Hepatocyte (in vitro differentiated cells): ENCODE measurements at places on chromosomes 2 and 18.

DNA sequence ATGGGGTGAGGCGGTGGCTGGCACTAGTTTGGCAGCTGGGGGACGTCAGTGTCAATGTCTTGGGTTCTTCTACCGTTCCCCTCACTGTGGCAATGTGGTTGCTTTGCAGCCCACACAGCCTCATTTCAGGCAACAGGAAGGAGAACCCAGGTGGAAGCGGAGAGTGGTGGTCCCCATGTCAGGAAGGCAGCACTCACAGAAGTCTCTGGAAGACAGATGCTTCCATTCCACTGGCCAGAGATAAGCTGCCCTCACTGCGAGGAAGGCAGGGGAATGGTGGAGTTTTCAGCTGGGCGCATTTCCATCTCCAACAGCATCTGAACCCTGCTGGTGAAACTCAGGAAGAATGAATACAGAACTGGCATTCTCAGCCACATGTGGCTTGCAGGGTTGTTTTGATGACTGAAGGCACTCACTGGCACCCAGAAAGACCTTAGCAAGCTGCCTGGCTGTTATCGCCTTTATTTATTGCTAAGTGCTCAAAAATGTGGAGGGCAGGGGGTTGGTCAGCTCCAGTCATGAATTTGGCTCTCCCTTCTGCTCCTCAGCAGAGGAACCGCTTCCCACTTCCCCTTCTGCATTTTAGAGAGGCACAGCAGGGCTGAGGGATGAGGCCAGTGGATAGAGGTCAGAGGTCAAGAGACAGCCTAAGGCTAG, 19.4 kb downstream of the KCNIP3 start:
- no peaks in the 10 kb centered on the region for H3K27me3 ChIP-seq
- H3K27ac ChIP-seq: no peak overlapping the region
- no peaks in the 10 kb centered on the region for H3K36me3 ChIP-seq
- DNase-seq: no peak

DNA sequence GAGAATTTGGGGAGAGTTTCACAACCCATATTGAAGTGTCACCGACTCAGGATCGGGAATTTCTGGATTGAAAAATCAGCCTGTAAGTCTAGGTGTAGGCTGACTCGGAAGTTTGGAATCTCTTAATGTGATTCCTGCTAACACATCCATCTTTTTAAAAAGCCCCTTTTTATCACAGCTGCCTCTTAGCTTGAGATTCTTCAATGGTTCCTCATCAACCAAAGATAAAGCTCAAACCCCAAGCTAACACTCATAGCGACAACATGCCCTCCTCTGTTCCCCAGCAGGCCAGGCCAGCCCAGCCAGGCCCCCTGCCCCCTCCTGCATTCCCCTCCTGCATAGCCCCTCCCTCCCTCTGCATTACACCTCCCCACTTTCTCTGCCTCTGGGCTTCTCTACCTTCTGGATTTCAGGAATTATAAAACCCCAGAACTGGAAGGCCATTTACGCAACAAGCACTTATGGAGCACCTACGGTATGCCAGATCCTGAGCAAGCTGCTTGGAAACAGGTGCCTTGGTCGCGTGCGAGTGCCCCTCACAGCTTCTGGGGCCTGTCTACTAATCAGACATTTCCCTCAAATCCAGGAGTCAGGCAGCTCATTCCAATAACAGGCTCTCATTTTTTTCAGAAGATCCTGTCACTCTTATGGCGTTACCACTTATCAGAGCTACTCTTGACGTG, 63.4 kb downstream of the EMX1 start:
- DNase-seq: no peak
- peaks cover under 1% of the 10 kb centered on the region for H3K4me1 ChIP-seq
- H3K36me3 ChIP-seq: no peaks in the 10 kb centered on the region
- no peak overlapping the region for H3K27ac ChIP-seq

- H3K36me3 ChIP-seq: no peaks in the 10 kb centered on the region
- DNase-seq: no peak
- H3K4me3 ChIP-seq: no peak overlapping the region
- H3K27ac ChIP-seq: no peak overlapping the region
- no peaks in the 10 kb centered on the region for H3K4me1 ChIP-seq
Observed at GRCh38 chr18:48009116-48009745, 78.8 kb upstream of the SMAD2 start.

GRCh38 chr2:31129375-31130171, 8.7 kb downstream of the GALNT14 start:
- no peak for DNase-seq
- H3K27ac ChIP-seq: no peak overlapping the region
- no peaks in the 10 kb centered on the region for H3K36me3 ChIP-seq
- H3K4me3 ChIP-seq: no peak overlapping the region

GRCh38 chr18:62586151-62586774, 63.4 kb downstream of the ZCCHC2 start:
- H3K4me1 ChIP-seq: no peaks in the 10 kb centered on the region
- H3K27ac ChIP-seq: no peak overlapping the region
- H3K36me3 ChIP-seq: no peaks in the 10 kb centered on the region

DNA sequence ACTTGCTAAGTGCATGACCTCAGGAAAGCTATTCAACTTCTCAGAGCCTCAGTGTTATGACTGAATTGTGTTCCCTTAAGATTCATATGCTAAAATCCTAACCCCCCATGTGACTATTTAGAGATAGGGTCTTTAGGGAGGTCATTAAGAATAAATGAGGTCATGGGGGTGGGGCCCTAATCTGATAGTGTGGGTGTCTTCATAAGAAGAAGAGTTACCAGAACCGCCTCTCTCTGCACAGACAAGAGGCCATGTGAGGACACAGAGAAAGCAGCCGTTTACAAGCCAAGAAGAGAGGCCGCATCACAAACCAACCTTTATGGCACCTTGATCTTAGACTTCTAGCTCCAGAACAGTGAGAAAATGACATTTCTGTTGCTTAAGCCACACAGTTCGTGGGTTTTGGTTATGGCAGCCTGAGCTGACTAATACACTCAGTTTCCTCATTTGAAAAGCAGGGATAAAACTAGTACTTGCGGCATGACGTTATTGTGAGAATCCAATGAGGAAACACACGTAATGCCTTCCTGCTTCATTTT, 9.9 kb downstream of the SH2D6 start:
- H3K4me3 ChIP-seq: no peak overlapping the region
- H3K27me3 ChIP-seq: no peaks in the 10 kb centered on the region
- peaks cover 23% of the 10 kb centered on the region for H3K4me1 ChIP-seq
- H3K27ac ChIP-seq: no peak overlapping the region

GRCh38 chr2:20623741-20624155, 27.1 kb downstream of the HS1BP3 start:
- DNase-seq: no peak
- H3K36me3 ChIP-seq: no peaks in the 10 kb centered on the region
- no peak overlapping the region for H3K4me3 ChIP-seq
- H3K27ac ChIP-seq: no peak overlapping the region
